ENCODE measurements at places on chromosomes 5 and 9. TPM values are rescaled to one million over a fixed set of nuclear protein-coding genes. Genes with fewer than 3 reads are reported as not detected.

DNA sequence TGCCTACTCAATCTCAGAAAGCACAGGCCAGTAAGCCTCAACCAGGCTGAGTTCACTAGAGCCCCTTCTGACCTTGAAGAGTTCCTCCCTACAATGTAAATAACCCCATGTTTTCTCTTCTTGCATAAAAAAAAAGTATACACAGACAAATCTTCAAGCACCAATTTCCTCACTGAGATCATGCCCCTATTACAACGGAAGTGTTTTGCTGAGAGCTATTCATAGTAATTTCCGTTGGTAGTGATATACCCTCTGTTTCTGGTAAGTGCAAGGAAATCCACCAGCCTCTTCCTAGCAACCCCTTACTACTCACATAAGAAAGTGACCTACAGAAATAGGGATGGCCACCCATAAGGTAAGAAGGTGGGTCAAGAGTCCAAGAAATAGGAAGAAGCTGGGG lies 76.4 kb upstream of the TARS1 start:
- DNase-seq: no peak

- no peak for DNase-seq
Observed at GRCh38 chr5:131230406-131230805, 33.4 kb upstream of the CDC42SE2 start.

GRCh38 chr5:170440771-170441392 lies 51.7 kb upstream of the KCNMB1 start:
- no peak for DNase-seq

- DNase-seq: no peak
Observed at GRCh38 chr9:1522219-1522767, 472.1 kb downstream of the DMRT2 start.

DNA sequence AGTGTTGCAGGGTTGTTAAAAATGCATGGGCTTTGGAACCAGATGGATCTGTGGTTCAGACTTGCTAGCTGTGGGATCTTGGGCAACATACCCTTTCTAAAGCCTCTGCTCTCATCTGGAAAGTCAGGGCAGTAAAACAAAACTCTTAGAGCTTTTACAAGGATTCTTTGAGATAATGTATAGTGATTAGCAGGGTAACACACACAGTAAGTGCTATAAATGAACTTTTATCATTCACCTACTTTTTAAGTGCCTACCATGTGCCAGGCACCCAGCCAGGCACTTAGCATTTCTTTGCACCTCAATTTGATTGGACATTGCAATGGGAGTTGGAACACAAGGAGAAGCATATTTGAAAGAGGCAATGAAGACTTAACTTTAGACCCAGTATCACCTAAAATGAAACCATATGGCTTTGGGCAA lies 208.6 kb upstream of the PAPPA start:
- DNase-seq: no peak

- no peak for DNase-seq
Observed at GRCh38 chr5:154312576-154312975, 122.0 kb downstream of the GALNT10 start.

DNA sequence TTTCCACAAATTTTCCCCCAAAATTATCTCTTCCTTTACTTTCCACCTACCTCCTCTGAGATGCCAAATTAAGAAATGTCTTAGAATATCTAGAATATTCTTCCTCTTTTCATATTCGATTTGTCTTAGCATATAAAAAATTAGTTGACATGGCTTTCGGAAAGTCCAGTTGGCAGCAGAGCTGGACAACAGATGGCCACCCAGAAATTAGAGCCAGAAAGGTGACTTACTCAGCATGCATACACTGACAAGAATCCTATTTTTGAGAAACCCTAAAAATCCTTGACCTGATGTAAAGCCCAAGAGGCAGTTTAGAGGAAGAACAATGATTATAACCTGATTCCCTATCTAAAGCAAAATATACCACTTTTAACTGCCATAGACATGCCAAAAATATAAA lies 22.0 kb downstream of the TMEM167A start:
- no peak for DNase-seq

GRCh38 chr5:174750711-174751110 lies 26.3 kb downstream of the MSX2 start:
- no peak for DNase-seq

DNA sequence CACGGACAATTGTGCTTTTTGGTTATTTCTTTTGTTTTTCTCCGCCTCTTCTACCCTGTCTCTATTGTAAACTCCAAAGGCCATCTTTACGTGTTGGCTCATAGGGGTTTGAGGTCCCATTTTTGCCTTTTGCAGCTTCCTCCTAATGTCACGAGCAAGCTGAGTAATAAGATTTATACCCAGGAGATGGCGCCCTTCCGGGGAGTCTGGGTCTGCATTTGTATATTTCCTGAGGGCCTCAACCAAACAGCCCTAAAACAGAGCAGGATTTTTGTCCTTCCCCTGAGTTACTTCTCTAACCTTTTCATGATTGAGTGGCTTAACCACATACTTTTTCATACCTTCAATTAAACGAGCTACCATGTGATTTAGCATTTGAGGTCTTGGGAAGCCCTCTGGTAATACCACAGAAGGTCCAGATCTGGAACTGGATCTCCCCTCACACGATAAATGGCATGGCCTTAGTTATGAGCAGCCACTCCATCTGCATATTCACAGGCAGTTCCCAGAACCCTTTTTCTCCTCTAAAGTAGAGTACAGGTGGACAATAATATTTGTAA lies 11.2 kb upstream of the CFAP95 start:
- no peak for DNase-seq

DNA sequence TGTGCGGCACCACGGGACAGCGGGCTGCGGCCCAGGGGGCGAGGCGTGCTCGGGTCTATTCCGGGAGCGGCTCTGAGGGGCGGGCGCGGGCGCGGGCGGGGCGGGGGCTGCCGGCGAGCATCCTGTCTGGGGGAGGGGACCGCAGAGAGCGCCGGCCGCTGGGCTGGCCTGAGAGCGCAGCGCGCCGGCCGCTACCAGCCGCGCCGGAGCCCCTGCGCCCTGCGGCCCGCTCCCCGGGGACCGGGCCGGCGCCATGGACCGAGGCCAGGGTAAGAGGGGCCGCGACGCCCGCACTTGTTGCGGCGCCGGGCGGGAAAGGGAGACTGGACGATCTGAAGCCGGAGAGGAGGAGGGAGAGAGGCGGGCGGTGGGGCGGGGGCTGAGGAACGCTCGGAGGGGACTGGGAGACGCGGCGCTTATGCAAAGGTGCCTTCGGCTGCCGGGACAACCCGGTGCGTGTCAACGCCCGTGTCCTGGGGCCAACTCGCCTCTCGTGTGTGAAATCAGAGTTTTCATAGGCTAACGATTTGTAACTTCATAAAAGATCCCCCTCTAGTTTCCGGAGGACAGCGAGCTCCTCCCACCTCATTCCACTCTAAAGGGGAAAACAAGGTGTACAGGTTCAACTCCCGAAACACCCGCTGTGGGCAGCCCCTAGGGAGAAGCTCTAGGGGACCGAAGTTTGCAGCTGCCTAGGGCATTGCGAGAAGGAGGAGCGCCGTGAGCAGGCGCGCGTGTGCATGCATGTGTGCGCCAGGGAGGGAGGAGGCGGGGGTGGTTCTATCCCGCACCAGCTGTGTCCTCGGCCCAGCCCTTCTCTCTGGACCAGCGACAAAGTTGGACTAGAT lies at the start of gene AFAP1L1:
Gene AFAP1L1, plus strand, starts transcription at position 144 of the 848 bp plus-strand sequence. Its CDS starts 110 bp downstream, at position 254.
- DNase-seq: peak; percentile 39

DNA sequence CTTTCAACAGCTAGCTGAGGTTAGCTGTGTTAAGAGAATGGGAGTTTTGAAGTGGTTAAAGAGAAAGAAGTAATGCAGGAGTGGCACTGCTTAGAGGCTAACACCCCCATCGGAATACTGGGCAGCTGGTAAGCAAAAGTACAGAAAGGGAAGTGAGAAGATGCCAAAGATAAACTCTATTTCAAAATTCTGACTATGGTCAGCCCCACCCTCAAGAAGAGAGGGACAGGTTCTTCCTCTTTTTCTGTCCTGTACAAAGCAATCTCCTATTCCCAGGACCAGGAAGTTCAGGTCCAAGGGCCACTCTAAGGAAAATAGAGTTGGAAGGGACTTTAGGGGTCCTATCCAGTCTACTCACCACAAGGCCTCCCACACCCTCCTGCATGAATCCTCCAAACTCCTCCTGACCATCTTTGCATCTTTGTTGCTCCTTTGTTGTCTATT lies 45.9 kb upstream of the JAK2 start:
- DNase-seq: no peak

DNA sequence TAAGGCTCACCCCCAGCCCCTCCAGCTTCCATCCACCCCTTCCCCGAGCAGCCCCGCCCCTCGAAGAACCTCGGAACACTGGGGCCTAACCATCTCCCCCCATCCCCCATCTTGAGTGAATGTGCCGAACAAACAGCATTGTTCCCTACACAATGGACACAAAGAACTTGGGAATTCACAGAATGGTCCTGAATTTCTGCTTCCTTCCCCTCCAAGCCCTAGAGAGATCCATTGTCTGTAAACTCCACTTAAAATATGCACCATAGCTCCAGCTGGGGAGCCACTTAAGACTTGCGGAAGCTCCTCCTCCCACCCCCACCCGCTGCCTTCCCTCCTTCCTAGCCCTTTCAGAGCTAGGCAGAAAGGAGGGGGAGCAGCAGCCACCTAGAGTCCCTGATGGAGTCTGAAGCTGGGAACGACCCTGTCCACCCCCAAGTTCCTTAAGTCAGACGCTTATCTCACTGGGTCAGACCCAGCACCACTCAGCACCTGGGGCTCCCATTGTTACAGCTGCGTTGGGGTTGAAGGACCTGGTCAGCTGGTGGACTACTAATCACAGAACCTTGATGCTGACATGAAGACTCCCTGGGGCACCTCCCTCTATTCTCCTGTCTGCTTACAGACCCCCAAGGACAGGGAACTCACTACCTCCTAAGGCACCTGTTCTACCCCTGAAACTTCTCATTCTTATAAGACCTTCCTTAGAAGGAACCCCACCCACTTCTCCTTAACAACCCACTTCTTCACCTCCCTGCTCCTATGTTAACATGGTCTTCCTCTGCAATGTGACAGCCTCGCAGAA lies 61.4 kb downstream of the PCDH1 start:
- DNase-seq: no peak

GRCh38 chr9:110700953-110701352 lies 32.4 kb downstream of the MUSK start:
- DNase-seq: no peak

DNA sequence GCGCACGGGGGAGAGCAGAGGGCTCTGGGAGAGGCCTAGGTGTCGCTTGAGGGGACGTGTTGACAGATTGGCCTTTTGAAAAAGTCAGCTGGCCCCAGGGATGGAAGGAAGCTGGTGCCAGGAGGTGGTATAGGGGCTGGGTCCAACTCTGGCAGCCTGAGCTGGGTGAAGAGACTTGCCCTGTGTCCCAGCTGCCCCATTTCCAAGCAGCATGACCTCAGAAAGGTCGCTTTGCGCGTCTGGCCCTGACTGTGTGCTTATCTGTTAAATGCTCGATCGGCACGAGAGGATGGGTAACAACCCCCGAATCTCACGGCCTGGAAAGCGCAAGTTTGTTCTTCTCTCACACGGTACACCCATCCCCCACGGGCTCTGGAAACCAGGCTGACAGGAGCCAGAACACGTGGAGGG lies 31.2 kb upstream of the LAMC3 start:
- no peak for DNase-seq

GRCh38 chr5:168334280-168334679 lies 42.8 kb downstream of the WWC1 start:
- no peak for DNase-seq

DNA sequence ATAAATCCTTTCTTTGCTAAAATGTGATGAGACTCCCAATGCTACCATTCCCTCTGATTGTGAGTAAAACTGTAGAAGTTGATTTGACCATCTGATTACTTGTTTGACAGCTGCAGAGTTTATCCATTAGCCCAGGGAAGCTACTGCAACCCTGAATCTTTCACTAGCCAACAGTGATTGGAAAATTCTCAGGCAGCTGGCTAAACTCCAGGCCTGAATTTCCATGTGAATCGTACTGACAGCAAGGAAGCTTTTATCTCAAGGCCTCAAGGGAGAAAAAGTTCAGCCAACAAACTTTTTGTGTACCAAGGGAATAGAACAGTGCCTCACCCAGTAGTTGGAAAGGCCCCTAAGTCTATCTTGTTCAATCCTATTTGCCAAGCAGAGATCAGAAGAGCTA lies 246.7 kb upstream of the TRPM3 start:
- no peak for DNase-seq

DNA sequence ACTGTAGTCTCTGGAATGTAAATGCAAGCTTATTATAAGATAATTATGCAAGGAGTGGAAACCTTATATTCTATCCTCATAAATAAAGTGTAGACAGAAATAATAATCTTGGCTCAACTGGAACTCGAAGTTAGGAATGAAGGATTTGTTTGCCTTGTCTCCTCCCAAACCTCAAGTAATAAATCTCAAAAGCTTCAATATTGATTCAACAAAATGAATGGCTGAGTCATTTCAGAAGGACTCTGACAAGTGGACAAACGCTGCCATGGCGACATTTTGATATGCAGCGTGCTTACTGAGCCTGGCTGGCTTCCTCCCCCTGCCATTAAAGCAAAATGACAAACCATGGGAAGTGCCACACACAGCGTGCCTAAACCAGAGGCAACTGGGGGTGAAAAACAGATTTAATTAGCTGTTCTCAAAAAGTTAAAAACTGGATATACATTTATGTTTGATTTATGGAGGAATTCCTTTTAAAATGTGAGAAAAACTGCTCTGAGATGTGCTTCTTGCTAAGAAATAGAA lies 10.5 kb upstream of the ADGRV1 start:
- no peak for DNase-seq

IQGAP2 gene
- 20.7 TPM for total RNA-seq

DMRT3 gene
- total RNA-seq: 0.16 TPM

INSL4 gene
- total RNA-seq: not detected

CRB2 gene
- 5.3 TPM for total RNA-seq

LCN1 gene
- total RNA-seq: not detected

ADAMTS19 gene
- total RNA-seq: 4.2 TPM

PCSK1 gene
- 1.6 TPM for total RNA-seq

FYB1 gene
- total RNA-seq: 1.4 TPM

Measured in occipital lobe (tissue), 3 donors.